ENCODE measurements at places on chromosomes 4 and X.

DNA sequence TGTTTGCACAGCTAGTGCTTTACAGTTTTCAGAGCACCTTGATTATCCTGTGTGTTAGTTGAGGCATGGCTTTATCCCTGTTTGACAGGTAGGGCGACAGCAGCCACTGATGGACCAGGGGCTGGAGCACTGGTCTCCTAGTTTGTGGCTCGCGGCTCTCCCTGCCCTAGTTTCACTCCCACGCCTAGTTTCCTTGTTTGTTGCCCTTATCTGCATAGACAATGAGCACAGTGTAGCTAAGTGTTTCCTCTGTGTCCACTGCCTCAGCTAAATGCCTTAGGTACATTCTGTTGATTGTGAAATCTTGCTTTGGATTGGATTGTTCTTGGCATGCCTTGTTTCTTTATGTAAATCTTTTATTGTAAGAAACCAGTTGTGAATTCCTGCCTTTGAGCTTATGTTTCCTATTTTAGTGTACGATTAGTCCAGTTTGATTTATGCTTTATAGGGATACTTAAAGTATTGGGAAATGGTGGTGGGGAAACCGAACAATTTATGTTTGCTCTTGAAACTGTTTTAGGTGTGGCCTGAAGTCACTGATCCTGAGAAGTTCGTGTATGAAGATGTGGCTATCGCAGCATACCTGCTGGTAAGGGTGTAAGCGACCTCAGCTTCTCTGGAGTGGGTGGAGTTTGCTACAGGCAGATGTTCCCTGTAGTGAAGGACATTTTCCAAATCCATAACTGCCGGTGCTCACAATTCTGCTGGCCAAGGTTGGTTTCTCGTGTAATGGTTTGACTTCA is 11.0 kb downstream of the TRMT44 start:
- no peak for DNase-seq

- peak; percentile 30 for DNase-seq
These were observed 765 bp downstream of the ENOPH1 start for GRCh38 chr4:82430964-82431745.

DNA sequence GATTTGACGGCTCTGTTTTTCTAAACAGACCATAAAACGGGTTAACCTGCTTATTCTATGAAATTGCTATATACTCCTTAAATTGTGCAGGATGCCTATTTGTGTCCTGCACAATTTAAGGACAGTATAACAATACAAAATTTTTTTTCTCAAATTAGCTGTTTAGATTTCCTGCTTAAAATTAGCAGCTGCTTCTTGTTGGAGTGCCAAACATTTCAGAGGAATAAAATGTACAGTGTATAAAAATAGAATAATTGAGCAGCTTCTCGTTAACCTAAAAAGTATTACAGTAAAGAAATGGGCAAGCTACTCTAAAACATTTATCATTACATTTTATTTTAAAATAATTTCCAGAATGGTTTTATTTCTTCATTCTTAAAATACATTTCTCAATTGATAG is 100.5 kb downstream of the PPA2 start:
- no peak for DNase-seq

- no peak for DNase-seq
These were observed 496.8 kb downstream of the CENPC start for GRCh38 chr4:67048530-67048929.

DNA sequence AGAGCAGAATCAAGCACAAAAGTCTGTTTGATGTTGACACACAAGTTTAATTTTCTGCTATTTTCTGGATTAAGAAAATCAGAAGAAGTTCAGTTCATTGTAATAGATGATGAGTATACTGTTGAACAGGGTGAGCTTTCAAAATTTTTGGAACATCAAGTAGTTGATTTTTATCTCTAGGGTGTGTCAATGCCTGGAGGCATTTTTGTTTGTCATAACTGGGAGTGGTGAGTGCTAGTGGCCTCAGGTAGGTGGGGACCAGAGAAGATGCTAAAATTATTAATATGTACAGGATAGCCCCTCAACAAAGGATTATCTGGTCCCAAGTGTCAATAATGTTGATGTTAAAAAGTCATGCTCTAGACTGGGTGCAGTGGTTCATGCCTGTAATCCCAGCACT is 279.7 kb upstream of the GNPDA2 start:
- no peak for DNase-seq

- DNase-seq = no peak
These were observed 965.1 kb upstream of the HS3ST1 start for GRCh38 chr4:12393631-12394262.

DNA sequence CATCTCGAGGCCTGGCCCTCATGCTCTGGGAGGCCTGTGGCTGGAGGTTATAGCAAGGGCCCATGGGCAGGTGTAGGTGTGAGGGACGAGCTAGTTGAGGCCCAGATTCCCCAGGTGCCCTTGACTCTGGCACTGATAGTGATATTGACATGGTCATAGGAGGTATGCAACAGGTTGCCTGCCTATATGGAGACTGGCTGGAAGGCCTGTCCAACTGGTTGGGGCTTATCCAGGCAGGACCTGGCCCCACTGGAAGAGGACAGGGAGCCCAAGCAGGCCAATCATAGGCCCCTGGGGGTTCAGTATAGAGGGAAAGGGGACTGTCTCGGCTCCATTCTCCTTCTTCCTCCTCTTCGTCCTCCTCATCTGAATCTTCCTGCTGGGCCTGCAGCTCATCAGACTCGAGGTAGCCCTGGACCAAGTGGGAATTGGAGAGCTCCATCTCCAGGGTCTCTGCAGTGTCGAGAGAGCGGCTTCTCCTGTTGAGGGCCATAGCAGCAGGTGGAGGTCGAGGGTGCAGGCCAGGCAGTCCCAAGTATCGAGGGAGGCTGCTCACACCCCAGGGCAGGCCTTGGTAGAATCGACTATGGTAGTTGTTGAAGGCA is 15.3 kb downstream of the AMER1 start:
- no peak for DNase-seq

DNA sequence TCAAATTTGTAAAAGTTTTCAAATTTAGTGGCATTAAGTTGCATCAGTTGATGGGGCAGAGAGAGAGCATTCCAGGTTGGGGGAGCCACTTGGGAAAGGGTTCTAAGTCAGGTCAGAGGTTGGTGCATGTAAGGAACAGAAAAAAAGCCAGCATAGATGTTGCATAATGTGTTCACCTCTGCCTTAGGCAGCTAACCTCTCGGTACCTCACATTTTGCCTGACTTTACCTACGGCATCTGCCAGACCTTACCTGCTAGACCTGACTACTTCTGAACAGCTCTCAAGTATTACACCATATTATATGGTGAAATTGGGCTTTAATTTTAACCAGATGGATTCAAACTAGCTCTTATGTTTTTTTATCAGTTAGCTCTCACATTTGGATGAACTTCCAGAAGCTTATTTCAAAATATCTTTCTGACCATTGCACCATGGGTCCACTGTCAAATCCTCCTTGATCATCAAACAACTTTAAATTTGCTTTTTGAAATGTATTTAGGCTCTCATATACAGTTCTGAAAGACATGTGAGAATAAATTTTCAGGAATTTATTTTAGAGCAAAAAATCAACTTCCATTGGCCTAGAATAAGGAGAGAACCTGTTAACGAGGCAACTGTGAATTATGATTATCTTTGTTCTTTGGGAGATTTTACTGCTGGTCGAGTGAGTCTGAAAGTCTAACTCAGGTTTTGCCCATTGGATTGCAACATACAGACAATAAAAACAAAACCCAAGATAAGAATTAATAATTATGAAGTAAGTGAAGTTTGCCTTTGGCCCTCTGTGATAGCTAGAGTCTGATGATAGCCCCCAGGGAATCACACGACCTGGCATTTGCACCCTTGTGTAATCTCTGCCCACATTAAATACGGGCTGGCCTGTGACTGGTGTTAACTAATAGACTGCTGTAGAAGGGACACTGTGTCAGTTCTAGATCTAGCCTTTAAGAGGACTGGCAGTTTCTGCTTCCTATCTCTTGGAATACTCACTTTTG is 7.6 kb upstream of the CXorf66 start:
- no peak for DNase-seq

- DNase-seq = no peak
These were observed 100.3 kb upstream of the NDST4 start for GRCh38 chr4:115213716-115214115.

- no peak for DNase-seq
These were observed 24.2 kb downstream of the TRO start for GRCh38 chrX:54944816-54945215.

- no peak for DNase-seq
These were observed 108.4 kb upstream of the DIPK2B start for GRCh38 chrX:45309096-45309495.

GRCh38 chr4:122053186-122053585 is 98.9 kb upstream of the BLTP1 start:
- DNase-seq = no peak

DNA sequence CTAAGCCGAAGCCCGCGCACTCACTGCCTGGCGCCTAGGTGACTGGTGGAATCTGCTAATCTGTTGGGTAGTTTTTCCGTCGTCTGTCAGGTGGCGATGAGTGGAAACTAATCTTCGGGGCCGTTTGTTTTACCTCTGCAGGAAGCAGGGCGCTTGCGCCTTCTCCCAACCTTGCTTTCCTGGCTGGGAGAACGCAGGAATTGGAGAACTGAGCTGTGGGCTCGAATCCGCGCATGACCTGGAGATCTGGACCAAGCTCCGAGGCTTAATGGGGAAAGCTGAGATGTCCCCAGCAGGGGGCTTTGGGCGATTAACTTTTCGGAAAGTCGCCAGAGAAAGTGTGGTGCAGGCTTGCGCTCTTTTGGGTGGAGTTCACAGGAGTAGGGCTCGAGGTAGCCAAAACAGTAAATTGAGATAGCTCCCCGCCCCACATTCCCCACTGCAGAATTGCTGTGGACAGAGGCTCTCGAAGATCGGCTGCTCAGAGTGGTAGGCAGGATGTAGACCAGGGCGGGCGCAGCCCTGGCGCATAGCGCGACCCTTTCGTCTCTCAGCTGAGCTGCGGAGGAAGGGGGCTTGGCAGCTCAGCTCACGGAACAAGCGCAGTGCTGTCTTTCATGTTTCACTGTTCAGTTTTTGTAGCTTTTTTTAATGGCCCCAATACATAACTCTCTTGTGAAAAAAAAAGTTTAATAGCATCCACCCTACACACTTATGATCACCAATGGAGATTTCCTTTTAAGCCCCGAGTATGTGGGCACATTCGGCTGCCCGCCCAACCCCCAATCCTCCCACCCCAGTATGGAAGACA is 2.7 kb upstream of the FGF5 start:
- DNase-seq = no peak

GRCh38 chr4:7150036-7150635 is 42.2 kb upstream of the SORCS2 start:
- DNase-seq = no peak
